Fibroblast of skin of left biceps (primary cell): ENCODE measurements at places on chromosomes 5 and 9.

- no peak for DNase-seq
Measured at GRCh38 chr5:44011518-44011917, 377.7 kb downstream of the FGF10 start.

- DNase-seq: no peak
Measured at GRCh38 chr9:127570533-127571111, 41.5 kb upstream of the STXBP1 start.

DNA sequence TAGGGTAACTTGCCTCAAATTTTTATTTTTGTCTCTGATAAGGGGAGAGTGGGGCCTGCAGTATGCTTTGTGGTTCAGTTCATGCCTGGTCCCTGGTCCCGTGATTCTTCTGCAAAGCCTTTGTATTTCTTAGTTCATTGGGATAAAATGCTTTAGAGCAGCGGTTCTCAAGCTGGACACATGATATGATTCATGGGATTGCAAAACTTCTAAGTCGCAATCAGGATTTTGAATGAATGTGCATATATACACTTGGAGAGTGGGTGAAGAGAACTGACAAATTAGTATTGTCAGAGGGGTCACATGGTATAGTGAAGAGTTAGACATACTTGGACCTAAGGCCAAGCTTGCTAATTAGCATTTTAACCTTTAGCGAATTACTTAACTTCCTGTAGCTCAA, 265.4 kb upstream of the KLF9 start:
- no peak for DNase-seq

DNA sequence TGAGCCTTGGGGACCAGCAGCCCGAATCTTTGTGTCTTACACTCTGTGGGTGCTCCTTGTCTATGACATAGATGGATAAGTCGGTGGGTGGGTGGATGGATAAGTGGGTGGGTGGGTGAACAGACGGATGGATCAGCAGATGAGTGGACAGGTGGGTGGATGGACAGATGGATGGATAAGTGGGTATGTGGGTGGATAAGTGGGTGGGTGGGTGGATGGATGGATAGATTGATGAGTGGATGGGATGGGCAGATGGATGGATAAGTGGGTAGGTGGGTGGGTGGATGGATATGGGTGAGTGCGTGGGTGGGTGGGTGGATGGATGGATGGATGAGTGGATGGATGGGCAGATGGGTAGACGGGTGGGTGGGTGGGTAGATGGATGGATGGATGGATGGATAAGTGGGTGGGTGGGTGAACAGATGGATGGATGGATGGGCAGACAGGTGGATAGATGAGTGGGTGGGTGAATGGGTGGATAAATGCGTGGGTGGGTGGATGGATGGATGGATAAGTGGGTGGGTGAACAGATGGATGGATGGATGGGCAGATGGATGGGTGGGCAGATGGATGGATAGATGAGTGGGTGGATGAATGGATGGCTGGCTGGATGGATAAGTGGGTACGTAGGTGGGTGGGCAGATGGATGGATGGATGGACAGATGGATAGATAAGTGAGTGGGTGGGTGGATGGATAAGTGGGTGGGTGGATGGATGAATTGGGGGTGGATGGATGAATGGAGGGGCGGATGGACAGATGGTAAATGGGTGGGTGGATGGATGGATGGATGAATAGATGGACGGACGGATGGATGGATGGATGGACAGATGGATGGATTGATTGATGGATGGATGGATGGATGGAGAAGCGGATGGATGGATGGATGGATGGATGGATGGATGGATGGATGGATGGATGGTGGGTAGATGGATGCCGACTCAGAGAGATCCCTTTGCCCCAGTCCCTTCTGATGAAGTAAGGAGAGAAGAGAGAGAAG, 121.2 kb downstream of the VAV2 start:
- no peak for DNase-seq

- DNase-seq: no peak
Measured at GRCh38 chr5:173878224-173878967, 9.8 kb upstream of the CPEB4 start.

GRCh38 chr5:138967791-138968448, 92.8 kb upstream of the LRRTM2 start:
- no peak for DNase-seq

DNA sequence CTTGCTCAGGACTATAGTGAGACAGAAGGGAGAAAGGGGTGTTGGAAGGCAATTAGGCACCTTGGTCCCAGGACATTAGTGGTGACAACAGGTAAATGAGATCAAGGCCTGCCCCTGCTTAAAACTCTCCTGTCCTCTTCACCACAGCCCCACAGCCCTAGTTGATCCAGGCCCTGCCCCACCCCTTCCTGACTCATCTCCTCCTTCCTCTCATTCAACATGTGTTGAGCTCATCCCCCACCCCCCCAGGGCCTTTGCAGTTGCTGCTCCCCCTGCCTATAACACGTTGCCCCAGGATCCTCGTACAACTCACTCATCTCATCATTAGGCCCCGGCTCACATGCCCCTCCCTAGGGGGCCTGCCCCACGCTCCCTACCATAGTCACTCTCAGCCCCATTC, 66.8 kb downstream of the TSPAN17 start:
- no peak for DNase-seq

- no peak for DNase-seq
Measured at GRCh38 chr9:137891588-137892423, 14.2 kb downstream of the CACNA1B start.

DNA sequence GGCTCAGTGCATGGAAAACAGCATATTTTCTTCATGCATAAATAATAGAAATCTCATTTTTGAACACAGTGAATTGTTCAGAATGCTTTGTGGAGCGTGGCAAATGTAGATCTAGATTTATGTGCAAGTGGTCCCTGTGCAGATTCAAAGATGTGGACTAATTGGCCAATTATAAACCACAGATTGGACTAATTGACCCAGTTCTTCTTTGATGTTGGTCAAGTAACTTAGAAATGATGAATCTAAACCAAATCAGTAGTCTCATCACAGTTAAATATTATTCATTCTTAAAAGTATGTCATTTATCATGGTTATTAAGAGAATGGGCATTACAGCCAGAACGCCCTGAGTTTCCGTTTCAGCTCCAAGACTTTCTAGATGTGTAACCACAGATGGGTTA, 11.7 kb upstream of the PDE4D start:
- DNase-seq: no peak

- peak; percentile 2 for DNase-seq
Measured at GRCh38 chr5:173395257-173395932, 67.2 kb upstream of the STC2 start.

DNA sequence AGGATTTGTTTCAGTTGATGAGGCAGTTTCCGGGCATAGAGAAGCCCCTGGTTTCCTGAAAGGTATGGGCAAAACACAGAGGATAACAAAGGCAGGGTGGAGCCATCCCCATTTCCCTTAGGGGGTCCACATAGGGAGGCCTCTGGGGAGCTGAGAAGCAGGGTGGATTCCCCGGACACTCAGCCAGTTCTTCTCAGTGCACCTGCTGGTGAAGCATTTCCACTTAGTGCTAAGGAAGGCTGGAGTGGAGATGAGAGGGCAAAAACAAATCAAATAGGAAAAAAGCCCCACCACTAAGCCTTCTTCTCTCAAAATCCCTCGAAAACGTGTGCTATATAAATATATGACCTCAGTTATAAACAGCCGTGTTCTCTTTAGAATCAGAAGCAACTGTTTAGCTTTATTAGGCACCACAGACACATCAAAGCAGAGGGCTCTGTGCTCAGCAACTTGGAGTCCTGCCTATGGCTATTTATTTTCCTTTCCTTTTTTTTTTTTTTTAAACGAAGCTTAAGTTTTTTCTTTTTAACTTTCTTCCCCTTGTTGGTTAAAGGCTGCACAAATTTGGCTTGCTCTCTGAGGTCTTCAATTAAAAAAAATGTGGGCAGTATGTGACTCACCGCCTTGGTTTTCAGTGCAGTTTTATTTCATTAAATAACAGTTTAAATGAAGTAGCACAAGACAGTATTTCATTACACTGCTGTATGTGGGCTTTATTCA, 67.7 kb downstream of the PRDM6 start:
- peak; percentile 50 for DNase-seq

DNA sequence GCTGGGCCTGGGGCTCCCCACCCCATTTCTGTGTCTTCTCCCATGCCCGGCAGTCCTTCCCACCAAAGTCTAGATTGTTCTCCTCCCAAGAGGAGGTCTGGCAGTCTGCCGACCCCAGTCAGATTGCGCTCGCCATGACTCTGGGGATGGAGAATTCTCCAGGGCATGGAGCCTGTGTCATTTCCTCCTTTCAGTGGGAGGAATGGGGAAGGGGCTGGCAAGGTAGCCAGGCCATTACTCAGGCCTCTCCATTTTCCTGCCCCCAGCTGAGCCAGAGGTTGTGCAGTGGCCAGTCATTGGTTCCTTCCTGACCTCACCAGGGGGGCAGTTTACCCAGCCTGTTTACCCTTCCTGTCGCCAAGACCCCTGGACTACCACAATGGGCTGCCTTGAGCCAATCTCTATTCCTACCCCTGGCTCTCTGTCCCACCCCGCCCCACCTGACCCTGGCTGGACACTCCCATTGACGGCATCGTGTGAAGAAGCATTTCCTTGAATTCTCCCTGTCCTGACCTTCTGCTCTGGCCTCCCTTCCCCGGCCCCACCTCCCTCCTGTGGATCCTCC, 628 bp downstream of the SYNPO start:
- DNase-seq: no peak

DNA sequence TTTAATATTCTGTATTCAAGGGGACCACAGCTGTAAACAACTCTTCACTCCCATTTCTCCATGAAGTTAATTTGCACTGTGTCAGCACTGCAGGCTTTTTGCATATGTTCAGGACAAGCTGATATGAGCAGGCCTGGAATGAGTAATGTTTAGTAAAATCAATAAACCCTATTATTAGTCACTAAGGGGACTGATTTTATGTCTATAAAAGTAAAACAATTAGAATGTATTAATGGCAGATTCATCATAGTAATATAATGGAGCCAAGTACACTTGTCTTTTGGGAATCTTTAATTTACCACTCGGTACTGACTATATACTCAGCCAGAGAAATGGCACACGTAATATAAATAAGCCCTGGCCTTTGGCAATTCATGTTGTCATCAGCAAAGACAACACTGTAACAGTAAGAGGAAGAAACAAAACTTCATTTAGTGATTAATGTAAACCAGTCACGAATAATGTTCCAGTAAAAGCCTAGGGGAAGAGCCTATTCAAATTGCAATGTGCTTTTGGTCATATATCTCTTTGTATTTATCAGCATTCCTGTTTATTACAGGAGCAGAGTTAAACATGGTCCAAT, 111.6 kb downstream of the ZNF608 start:
- DNase-seq: no peak

DNA sequence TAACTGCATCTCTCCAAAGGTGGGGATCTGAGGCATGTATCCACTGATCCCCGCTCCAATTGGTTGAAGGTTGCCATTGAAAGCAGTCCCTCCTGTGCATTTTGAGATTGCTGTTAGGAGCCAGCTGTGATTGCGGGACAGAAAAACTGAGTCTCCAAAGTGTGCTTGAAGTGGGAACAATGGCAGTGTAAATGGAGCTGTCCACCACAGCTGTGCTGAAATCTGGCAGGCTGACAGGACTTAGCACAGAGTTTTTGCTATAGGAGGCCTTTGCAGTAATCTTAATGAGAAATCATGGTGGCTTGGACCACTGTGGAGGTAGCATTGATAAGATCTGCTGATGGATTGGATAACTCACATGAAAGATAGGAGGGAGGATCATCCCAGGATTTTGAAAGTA, 3.3 kb downstream of the RNF20 start:
- no peak for DNase-seq

DNA sequence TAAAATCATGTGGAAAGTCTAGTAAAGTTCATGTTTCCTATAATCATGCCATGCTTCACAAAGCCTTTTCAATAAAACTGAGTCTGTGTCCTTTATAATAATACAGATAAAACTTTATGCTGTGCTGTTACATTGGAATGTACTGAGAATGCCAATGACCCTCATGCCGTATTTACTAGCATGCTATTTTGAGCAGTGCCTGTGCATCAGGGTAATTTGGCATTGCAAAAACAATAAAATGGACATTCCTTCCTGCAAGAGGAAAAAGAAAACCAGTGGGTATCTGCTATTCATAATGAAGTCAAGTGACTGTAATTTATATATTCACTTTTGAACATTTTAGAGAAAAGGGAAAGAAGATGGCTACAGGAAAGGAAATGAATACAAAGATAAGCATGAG, 159.0 kb downstream of the PBX3 start:
- DNase-seq: no peak

GRCh38 chr9:87615136-87615535, 110.8 kb upstream of the CTSL start:
- DNase-seq: no peak

GRCh38 chr5:80229902-80230255, 26.0 kb downstream of the SERINC5 start:
- no peak for DNase-seq

- peak; percentile 31 for DNase-seq
Measured at GRCh38 chr9:33129886-33130881, 37.0 kb downstream of the B4GALT1 start.

- no peak for DNase-seq
Measured at GRCh38 chr9:19057033-19057432, 7.8 kb downstream of the RRAGA start.

DNA sequence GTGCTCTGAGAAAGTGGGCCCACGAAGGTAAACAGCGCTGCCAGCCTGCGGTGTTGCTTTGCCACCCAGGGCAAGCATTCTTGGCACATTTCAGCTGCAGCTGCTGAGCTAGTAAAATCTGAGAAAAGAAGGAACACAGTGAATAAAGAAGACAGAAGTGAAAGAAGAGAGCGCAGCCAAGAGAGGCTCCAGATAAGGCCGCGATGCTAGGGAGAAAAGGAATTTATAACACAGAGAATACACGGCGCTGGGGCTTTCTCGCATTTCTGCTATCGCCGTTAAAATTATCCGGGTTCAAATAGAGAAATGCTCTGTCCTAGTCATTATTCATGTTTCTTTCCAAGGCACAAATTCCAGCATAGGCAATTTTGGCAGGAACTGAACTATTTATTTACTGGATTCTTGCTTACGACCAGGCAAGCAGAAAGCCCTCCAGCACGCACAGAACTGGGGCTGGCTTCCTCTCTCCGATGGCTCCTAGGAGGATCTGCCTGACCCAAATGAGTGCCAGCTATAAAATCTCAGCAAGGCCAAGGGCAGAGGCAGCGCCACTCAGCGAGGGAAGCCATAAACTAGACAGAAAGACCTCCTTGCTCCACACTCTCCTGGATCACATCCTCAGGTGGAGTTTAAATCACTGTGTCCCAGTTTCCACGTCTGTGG, 111.2 kb downstream of the ATPSCKMT start:
- DNase-seq: no peak

GRCh38 chr5:113090336-113091106, 113.9 kb downstream of the DCP2 start:
- no peak for DNase-seq

DNA sequence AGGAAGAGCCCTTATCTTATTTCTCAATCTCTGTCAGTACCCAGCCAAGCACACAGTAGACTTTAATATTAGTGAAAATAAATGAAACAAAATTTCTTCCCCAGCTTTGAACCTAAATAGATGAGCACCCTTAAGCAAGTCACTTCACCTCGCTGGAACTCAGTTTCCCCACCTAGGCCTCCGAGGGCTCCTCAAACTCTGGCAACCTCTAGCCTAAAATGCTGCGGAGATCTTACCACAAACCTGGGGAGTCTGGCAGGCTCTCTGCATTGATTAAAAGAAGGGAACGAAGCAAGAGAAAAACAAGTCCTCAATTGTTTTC, 326 bp downstream of the RIGI start:
- no peak for DNase-seq

GRCh38 chr9:16801871-16802466, 68.5 kb downstream of the BNC2 start:
- no peak for DNase-seq
